ENCODE measurements at places on chromosomes 11 and 22.

DNA sequence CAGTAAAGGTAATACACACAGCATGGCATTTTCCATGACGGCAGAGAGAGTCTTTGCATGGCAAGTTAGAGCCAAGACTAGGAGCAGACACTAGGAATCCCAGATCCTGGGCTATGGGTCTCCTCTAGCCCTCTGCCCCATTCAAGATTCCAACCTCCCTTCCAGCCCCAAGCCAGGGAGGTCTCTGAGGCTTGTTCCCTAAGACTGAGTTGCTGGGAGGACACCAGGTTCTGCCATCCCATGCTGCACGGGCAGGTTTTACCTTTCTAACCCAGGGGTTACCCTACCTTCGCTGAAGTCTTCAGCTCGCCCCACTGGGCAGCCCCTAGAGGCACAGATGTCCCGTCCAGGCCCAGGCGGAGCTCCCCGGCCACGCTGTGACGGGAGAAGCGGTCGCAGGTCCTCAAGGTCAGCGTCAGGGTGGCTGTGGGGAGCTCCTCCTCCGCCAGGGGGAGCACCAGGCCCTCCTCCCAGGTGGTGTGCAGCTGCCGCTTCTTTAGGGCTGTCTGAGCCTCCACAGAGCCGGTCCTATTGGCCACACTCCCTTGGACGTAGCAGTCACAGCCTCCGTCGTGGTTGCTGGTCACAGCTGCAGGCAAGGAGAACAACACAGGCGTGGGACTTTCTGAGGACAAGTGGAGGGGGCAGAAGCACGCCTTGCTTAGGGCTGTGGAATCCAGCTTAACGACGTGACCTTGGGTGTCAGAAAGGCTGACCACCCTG lies 33.8 kb downstream of the SYT13 start:
- peak; percentile 69 for DNase-seq

DNA sequence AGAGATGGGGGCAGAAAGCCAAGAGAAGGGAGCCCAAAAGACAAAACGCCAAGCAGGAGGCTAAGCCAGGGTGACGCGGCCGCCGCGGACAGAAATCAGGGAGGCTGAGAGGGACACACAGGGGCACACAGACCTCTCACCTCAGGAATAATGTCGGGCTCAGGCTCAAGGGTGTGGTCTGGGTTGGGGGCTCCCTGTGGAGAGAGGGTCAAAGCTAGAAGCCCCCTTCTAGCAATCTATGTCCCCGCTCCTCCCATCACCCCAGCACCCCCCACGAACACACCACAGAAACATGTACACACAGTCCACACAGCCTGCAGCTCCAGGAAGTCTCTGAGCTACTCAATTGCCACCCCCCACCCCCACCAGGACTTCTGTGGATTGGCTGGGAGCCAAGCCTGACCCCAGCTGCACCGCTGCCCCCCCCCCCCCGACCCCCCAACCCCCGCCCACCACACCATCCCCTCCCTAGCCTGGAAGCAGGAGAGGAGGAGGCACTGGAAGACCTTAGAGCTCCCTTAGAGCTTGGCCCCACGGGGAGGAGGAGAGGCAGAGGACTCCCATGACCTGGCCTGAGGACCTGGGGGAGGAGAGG lies 6.9 kb downstream of the BCL9L start:
- DNase-seq: no peak

GRCh38 chr11:73248526-73249185 lies 23.5 kb upstream of the P2RY6 start:
- no peak for DNase-seq

DNA sequence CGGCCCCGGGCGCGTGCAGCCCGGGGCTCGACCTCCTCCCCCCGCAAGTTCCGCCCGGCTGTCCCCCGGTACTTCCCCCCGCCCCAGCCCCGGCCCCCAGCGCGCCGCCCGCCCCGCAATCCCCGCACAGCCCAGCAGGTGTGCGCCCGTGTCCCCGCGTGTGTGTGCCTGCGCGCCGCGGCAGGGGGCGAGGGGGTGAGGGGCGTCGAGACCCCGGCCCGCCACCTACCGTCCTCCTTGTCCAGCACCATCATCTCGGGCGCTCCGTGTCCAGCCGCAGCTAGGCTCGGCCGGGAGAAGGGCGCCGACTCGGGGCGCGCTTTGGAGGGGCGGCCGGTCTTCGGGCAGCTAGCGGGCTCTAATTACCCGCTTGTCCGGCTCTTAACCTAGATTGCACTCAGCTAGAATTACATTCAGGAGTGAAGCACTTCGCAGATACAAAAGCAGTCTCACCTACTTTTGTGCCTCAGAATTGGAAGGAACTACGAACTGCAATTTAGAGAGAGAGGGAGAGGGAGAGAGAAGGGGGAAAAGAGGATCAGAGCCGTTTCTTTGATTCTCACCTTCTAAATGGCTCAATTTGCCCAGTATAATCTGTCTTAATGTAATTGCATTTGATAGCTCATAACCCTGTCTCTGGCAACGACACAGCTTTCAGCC lies 439 bp downstream of the LMO1 start:
- no peak for DNase-seq

GRCh38 chr11:67032830-67033551 lies 10.1 kb downstream of the SYT12 start:
- DNase-seq: no peak

GRCh38 chr11:45652781-45653180 lies 12.6 kb downstream of the CHST1 start:
- DNase-seq: no peak

- DNase-seq: no peak
These were observed 133.2 kb downstream of the IGLL1 start for GRCh38 chr22:23446796-23447350.

DNA sequence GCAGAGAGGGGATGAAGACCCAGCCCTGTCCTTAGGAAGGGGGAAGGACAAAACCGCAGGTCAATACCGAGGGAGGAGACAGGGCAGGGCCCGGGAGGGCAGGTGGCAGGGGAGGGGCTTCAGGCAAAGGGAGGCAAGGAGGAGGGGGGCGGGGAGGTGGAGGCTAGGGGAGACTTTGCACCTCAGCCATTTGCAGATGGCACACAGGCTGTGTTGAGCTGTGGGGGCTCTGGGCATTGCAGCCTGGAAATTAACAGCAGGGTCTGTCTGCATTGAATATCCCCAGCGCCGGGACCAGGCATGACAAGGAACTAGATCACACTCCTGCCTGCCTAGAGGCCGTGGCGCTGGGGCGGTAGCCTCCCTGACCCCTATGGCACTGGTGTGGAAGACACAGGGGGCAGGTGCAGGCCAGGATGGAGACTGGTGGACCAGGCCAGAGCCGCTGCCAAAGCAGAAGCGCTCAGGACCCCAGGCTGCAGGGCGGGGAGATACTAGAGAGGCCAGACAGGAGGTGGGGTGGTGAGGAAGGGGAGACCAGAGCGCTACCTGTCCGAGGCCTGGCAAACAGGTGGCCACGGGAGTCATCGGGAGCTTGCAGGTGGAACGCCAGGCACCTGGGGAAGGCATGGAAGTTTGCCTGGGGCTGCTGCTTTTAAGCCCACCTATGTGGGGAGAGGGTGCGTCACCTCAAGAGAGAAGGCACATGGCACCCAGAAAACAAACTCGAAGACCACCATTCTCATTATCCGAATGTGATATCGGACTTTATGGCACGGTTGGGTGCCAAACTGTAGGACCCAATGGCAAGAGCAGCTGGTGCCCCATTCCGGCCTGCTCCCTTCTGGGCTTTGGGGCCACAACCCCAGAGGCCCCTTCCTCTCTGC lies 11.5 kb downstream of the CBX6 start:
- DNase-seq: no peak

GRCh38 chr11:35911013-35911412 lies 32.8 kb upstream of the LDLRAD3 start:
- DNase-seq: no peak
